ENCODE measurements at places on chromosomes 13 and 19.

DNA sequence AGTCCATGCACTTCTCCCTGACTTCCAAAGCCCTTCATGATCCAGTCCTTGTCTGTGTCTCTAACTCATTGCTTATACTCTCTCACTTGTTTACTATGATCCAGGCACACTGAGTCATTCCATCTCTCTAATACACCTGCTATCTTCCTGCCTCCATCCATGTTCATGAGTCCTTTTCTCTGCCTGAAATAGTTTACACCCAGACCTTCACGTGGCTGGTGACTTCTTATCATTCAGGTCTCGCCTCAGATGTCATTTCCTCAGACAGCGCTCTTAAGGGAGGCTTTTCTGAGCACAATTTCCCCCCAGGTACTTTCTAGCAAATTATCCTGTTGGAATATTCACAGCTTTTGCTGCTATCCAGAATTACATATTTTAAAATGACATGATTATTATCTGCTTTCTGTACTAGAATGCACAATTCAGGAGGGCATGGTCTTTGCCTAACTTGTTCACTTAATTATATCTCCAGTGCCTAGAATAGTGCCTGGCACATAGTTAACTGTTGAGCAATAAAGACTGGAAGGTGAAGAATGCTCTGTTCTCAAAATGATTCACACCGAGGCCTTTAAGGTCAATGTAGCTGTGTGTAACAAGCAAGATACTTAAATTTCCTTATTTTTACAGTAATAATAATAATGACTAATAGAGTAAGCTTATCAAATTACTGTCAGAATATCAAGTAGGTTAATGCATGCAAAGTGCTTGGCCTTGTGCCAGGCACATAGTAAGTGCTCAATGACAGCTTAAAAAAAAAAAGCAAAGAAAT lies 183.7 kb upstream of the SPRY2 start:
- no peak for DNase-seq

GRCh38 chr13:75405976-75406703 lies 75.8 kb downstream of the TBC1D4 start:
- no peak for DNase-seq

- no peak for DNase-seq
Observed at GRCh38 chr19:41776700-41777099, 19.7 kb upstream of the CEACAM3 start.

GRCh38 chr13:60139272-60139671 lies 24.5 kb downstream of the DIAPH3 start:
- DNase-seq: no peak

DNA sequence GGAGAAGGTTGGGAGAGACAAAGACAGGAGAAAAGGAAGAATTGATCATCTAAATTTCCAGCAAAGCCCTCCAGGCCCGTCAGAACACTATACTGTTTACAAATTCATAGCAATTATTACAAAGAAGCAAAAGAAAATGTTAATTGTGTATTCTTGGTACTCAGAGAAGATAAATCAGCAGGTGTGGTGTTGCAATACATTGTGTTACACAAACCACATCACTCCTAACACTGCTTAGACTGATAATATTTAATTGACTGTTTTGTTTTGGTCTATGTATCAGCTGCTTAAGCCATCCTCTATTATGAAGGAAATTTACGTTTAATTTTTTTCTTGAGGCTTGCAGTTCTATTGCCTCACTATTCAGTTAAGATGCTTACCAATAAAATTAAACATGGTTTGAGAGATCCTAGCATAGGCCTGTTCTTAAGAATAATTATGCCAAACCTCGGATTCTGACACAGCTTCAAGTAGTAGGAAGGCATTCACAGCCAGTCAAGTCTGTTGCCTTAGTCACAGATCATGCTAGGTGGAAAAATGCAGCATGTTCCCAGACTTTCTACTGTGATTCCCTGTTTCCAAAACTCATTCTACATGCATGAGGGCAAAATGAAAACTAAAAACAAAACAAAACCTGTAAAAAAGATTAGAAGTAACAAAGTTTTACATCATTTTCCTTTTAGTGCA lies 129.2 kb downstream of the TBC1D4 start:
- no peak for DNase-seq

GRCh38 chr13:30934381-30934780 lies 1.9 kb downstream of the TEX26 start:
- no peak for DNase-seq
